ENCODE measurements at places on chromosomes 16 and 17.
A peak's percentile ranks its signal among the peaks of the same experiment; 100 is the strongest.

GRCh38 chr16:82011199-82011641, at the start of gene SDR42E1:
Gene SDR42E1 (minus strand): TSS chr16:82011470. CDS start chr16:82000858, 10,612 bp downstream.
- DNase-seq: no peak

DNA sequence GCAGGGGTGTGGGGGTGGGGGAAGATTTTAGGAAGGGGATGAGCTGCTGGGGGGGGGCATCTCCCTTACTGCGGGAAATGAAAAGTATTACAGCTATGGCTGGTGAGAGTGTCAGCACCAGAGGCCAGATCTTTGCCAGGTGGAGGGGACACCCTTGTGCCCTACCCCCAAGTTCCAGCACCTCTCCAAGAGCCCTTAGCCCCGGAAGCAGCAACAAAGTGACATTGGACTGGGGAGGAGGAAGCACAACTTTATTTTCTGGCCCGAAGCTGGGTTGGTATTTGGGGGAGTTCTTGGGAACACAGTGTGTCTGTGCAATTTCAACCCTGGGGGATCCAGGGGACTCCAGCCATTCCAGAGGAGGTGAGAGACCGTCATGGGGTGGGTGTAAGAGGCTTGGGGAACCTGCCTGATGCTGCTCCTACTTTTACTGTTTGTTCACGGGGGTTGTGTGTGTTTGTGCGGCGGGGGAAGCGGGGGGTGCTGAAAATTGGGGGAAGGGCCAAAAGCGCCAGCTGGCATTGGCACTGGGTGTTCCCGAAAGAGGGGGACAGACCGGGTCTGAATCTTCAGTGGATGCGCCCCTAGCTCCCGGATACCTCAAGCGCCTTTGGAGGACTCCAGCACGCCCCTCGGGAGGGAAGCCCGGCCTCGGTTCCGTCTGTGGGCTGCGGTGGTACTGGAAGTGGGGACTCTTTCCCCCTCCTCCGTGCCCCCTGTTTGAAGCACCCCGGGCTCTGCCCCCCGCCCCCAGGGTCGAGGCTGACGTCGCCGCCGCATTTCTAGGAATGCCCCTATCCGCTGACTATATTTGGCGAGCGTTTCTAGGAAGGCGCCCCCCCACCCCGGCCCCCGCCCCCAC, 230.3 kb downstream of the MRTFB start:
- DNase-seq: peak; percentile 18

DNA sequence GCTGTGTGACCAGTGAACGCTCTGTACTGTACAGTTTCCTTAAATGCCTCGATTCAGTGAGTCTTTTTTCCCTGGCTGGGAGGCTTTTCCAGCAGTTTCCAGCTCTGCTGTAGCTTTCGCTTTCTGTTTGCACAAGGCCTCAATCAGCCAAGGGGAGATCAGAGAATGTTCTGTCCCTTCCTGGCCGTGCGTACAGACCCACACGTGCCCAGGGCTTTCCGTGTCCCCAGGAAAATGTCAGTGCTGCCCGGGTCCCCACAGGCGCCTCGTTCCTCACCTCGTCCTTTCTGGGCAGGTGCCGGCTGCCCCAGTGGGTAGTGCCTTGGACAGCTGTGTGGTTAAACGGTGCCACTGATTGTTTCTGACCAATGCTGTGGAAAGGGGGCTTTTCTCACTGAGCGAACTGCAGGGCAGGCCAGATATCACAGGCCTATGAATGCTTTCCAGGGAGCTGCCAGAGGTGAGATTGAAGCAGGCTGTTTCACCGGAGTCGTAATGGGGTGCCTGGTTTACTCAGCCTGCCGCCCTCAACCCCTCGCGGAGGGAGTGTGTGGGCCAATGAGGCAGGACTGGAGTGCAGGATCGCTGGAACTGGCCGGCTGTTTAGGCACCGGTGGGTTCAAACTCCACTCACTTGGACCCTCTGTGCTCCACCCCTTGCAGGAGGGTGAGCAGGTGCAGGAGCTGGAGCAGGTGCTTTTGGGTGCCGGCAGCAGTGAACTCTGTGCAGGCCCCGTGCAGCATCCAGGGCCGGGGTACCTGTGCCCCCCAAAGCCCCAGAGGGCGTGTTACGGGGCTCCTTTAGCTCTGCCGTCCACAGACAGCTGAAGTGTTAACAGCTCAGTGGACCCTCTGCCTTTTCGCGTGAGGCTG, 44.4 kb downstream of the ZNF778 start:
- no peak for DNase-seq

DNA sequence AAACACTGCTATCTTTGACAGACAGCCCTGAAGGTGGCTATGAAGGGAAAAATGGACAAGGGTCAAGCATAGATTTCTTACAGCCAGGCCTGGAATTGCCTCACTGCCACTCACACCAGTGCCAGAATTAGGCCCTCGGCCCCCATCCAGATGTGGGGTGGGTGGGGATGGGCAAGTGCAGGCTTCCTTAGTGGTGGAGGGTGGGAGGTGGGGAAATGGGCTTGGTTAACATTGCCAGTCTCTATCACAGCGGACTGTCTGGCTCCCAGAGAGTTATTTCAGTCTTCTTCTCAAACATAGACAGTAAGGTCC, 24.9 kb downstream of the B9D1 start:
- DNase-seq: no peak

- DNase-seq: no peak
These were observed 11.2 kb upstream of the NGFR start for GRCh38 chr17:49483599-49484509.

Data from NCI-H82 (cell line).